Globus pallidus (tissue), 1 donor: ENCODE measurements at places on chromosomes 2 and 18.

- DNase-seq = no peak
Observed at GRCh38 chr2:25286025-25286400, 55.7 kb downstream of the DNMT3A start.

DNA sequence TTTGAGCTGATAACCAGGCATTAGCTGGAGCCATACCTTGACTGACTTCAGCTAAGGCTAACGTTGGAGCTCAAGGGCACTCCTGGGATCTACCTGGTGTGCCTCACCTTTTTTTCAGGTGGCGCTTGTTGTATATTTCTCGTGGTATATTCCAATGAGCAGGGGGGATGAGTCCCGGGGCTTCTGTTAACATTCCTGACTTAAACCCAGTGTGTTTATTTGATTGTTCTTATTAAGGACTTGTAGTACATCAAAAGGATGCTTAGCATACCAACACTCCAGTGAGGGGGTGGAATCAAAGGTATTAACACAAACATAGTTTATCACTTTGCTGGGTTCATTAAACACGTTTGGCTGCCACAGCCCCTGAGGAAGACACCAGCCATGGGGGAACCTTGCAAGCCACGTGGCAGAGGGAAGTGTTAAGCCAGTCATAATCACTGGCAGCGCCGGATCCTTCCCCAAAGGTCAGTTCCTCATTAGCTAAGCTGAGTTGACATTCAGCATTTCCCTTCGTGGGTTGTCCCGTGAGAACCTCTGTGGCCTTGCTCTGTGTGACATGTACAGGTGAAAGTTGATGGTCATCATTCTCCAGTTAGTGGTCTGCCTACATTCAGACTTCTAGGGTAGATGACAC lies 119.5 kb upstream of the MCFD2 start:
- DNase-seq = no peak

DNA sequence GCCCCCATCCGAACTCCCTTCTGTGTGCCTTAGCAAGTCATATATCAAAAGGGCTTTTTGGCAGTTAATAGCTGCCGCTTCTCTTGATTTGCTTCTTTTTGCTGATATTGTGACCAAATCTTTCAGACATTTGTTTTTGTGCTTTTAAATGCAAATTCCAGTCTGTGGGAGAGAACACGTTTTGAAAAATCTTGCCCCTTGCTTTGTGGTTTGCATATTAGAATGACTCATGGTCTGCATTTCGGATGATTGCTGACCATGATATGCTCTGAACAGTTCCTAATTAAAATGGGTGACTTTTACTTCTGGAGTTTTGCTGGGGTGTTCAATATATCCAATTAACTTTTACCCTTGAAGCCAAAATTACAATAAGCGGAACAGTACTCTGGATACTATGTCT lies 58.2 kb upstream of the ST6GAL2 start:
- no peak for DNase-seq

GRCh38 chr2:40224318-40224717 lies 227.6 kb downstream of the SLC8A1 start:
- DNase-seq = no peak

DNA sequence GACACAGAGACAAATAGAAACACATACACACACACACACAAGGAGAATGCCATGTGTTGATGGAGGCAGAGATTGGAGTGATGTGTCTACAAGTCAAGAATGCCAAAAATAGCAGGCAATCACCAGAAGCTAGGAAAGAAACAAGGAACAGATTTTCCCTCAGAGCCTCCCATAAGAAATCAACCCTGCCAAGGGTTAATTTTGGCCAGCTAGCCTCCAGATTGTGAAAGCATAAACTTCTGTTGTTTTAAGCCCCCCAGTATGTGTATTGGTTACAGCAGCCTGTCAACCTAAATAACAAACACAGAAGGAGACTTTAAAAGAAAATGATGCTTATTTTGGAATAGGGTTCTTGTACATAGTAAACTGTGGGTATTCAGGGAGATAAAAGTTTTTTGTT lies 5.6 kb upstream of the STK39 start:
- no peak for DNase-seq

- DNase-seq = no peak
Observed at GRCh38 chr2:232532419-232532818, 6.5 kb downstream of the CHRND start.

- no peak for DNase-seq
Observed at GRCh38 chr18:30618567-30618966, 424.0 kb downstream of the DSC3 start.

- no peak for DNase-seq
Observed at GRCh38 chr2:152716805-152717227, 445 bp downstream of the PRPF40A start.

DNA sequence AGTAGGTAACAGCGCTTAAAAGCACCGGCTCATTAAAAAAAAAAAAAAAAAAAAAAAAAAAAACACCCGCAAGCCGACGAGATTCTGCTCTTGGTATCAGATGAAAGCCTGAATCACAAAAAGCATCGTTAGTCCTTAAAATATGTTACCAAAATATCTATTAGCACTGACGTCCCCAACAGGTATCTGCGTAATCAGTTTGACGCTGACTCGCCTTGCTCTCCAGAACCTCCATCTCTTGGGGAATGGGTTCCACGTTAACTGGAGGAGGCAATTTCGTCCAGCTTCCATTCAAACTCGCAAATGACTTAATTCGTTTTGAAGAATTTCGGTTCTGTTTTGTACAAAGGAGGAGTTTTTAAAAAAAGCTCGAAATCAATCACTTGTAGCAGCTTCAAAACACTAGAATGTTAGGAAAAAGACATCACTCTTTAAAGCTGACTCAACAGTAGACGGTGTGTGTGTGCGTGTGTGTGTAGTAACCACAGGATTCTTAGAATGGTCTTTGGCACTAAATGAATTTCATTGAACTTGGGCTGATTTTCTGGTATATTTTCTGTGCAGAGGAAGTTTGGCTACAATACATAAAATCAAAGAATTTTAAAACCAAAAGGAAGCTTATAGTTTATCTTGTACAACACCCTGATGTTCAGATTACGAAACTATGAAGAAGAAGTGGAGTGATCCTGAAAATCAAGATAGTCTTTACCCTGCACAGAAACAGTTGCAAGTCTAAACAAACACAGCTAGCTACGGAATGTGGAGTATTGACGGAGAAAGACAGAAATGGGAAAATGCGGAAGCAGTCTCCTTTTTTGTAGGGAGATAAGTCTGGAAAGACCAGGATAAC lies 1.1 kb upstream of the PGAP1 start:
- DNase-seq = peak; percentile 60

- DNase-seq = no peak
Observed at GRCh38 chr2:142803158-142803557, 74.3 kb upstream of the KYNU start.

GRCh38 chr2:208937521-208937920 lies 486.3 kb upstream of the MAP2 start:
- DNase-seq = no peak

DNA sequence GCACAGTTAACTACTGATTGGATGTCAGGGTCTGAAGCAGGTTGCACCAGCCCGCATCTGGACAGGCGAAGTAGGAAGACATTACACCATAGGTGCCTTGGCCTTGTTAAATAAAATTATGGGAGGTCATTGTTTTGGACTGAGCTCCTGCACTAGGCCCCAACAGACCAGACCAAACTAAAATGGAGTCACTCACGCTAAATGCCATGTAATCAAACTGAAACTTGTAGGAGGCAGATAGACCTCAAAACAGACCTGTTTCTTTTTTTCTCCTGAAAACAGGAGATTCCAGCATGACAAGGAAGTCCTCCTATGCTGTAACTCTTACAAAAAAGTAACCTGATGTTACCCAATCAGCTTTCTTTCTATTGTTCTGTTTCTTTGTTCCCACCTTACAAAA lies 15.5 kb upstream of the NFU1 start:
- DNase-seq = no peak

- no peak for DNase-seq
Observed at GRCh38 chr2:100451734-100452133, 18.5 kb upstream of the NMS start.

GRCh38 chr2:23530206-23530908 lies 145.4 kb downstream of the KLHL29 start:
- no peak for DNase-seq

DNA sequence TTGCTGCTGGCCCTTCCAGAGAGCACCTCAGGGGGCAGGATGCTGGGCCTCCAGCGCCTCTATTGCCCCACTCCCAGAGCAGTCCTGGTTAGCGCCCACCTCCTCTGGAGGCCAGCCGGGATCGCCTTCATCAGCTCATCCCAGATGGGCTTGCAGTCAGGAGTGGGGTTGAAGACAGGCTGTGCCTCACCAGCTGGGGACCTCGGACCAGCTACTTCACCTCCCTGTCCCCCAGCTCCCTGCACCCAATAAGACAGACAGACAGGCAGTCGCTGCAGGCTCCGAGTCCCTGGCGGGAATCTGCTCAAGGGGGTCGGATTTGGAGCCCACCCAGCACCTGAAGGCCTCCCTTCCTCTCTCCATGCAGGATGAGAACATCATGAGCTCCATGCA lies 18.9 kb upstream of the FAHD2A start:
- no peak for DNase-seq

GRCh38 chr18:79523736-79524180 lies 128.0 kb downstream of the NFATC1 start:
- no peak for DNase-seq

- DNase-seq = no peak
Observed at GRCh38 chr18:51137026-51137729, 60.3 kb downstream of the MEX3C start.

- no peak for DNase-seq
Observed at GRCh38 chr2:70638561-70638960, 84.9 kb upstream of the TGFA start.

- DNase-seq = no peak
Observed at GRCh38 chr18:5961828-5962150, 66.5 kb upstream of the TMEM200C start.

- no peak for DNase-seq
Observed at GRCh38 chr18:47654988-47655387, 275.5 kb downstream of the SMAD2 start.

- no peak for DNase-seq
Observed at GRCh38 chr2:143702931-143703330, 573.7 kb downstream of the ARHGAP15 start.

GRCh38 chr18:42268186-42268725 lies 313.2 kb downstream of the PIK3C3 start:
- DNase-seq = no peak

DNA sequence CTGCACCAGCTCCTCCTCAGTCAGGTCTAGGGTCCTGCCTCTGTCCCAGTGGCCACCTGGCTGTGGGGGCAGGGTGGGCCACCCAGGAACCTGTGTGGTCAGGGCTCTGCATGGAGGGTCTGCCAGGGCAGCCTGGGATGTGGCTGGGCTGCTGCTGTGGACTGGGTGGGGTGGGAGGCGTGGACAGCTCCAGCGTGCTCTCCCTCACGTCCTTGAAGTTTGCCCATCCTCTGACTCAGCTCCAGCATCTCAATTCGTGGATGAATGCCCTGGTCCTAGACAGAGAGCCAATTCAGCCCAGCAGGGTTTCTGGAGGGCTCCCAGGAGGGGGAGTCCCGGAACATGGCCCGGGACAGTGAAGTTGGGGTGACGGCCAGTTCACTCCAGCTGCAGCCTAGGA lies 64.3 kb upstream of the EPAS1 start:
- peak; percentile 47 for DNase-seq

DNA sequence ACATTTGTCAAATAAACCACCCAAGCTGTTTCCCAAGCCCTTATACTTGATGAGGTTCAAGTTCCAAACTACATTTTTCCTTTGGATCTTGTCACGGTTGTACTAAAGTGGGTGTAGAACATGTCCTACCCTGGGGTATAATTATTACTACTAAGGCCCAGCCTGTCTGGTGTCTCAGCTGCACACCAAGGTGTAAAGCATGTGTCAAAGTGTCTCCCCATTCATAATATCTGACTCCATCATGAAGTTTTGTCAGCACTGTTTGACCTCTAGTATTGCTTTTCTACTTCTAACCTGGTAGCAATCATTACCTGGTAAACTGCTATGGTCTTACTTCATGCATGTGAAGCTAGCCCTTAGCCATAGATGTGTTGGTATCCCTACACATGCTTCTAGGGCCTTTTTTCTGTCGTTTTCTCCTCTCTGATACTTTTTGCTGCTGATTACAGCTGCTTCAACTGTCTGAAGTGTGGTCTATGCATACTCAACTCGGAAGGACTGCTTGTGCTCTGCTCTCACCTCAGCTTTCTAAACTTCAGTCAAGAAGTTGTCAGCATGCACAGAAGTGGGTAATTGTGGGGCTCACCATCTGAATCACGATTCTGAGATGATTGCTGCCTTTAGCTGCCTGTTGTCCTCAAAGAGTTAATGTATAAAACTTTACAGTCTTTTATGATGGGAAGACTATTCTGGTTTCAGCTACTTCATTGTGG lies 445.7 kb upstream of the TRIB2 start:
- DNase-seq = no peak

DNA sequence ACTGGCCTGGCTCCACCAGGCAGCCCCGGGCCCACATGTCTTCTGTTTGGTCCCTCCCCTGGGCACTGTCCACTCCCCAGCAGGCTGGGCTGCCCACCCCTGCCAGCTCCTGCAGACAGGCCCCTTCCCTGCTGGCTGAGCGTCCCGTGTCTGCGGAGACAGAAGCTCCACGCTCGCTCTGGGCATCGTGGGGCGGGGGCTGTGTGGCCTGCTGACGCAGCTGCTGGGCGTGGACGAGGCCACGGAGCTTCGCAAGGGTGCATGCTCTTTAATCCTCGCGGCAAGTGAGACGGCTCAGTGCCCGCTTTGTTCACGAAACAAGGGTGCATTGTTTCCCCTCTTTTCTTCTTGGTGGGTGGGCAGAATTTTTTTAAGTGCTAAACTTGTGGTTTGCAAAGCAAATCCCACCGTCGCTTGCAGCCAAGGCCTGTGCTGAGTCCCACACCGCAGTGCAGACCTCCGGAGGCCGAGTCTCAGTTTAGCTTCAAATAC lies 132.8 kb upstream of the CTDP1 start:
- DNase-seq = no peak

DNA sequence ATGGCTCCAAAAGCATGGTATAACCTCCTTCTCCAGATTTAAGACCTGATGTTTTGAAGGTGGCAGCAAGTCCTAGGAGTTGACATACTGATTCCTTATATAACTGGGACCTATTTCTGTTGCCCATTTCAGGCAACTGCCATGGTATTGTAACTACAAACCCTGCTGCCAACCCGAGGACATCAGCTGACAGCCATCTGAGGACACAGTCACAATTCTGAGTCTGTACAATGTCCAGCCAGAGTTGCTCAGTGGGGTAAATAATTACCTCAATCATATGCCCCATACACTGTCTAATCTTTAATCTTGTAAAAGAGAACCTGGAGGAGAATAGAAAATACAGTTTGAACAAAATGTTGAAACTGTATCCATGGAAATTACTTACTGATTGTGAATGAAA lies 8.7 kb upstream of the GAREM2 start:
- peak; percentile 81 for DNase-seq
